Left renal pelvis (tissue), 4 donors: ENCODE measurements at places on chromosomes 16 and 17.

DNA sequence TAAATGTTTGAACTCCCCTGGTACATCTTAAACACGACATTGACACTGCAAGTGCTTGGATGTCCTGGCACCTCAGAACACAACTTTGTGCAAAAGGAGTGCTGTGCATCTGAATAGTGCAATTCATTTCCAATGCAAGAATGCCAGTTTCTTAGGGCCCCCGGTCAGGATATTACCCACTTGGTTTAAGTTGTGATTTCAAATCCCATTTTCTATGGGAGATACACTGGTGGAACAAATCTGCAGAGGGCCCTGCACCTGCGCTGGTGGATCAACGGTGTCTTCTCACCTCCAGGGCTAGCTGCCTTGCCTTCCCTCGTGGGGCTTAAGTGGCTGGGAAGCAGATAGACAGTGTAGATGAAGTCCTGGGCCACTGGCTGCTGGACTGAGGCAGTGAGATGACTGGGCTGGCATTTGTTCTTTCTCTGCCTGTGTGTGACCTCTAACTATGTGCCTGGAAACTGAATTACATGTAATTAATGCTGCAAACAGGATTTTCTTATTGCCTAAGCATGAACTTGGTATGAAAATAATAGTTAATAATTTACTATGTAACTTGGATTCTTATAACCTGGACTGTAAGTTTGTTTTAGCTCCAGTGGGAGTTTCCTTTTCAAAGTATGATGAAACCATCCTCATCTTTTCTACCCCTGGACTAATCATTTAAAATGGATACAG lies 20.9 kb downstream of the HAPSTR1 start:
- DNase-seq, result no peak

DNA sequence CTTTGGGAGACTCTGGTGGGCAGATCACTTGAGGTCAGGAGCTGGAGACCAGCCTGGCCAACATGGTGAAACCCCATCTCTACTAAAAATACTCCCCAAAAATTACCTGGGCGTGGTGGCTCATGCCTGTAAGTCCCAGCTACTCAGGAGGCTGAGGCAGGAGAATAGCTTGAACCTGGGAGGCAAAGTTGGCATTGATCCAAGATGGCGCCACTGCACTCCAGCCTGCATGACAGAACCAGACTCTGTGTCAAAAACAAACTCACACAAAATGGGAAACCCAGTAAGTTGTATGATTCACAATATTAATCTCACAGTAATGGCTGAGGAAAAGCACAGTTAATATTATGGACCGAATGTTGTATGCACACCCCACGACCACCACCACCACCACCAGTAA lies 24.3 kb downstream of the WSB1 start:
- no peak for DNase-seq

GRCh38 chr17:65559804-65560627 lies 1.4 kb downstream of the AXIN2 start:
- DNase-seq, result no peak

GRCh38 chr17:83200231-83200699 lies 120.9 kb downstream of the METRNL start:
- no peak for DNase-seq

DNA sequence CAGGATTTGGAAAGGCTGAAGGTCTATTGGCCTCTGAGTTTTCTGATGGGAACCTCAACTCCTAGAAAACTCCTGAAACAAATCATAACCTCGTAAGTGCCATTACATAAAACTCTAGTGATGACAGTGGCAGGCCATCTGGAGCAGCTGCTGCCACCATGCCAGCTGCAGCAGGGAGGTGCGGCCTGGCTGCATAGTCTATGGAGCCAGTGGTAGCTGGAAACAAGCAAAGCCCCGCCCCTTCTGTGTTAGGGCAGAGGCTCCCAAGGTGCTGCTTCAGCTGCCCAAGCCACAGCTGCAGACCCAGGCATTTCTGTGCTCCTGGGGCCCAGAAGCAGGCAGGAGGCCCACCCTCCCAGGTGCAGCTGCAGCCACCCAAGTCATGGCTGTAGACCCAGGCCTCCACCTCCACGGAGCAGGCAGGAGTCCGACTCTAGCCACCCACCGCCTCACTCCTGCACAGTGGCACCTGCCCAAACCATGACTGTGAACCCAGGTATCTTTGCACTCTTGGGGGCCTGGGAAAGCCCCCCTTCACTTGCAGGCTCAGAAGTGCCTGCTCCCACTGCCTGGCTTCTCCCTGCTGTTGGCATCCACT lies 254.1 kb upstream of the KCNJ16 start:
- DNase-seq, result no peak
